GM23338 (cell line): ENCODE measurements at places on chromosomes 3 and 15. TPM values are rescaled to one million over a fixed set of nuclear protein-coding genes. Genes with fewer than 3 reads are reported as not detected.

- DNase-seq, result no peak
These were observed 27.6 kb upstream of the SRP14 start for GRCh38 chr15:40066589-40066988.

GRCh38 chr15:96342406-96343112 lies 12.1 kb downstream of the NR2F2 start:
- DNase-seq, result peak; percentile 44

- no peak for DNase-seq
These were observed 118.4 kb upstream of the TMC3 start for GRCh38 chr15:81492331-81492968.

DNA sequence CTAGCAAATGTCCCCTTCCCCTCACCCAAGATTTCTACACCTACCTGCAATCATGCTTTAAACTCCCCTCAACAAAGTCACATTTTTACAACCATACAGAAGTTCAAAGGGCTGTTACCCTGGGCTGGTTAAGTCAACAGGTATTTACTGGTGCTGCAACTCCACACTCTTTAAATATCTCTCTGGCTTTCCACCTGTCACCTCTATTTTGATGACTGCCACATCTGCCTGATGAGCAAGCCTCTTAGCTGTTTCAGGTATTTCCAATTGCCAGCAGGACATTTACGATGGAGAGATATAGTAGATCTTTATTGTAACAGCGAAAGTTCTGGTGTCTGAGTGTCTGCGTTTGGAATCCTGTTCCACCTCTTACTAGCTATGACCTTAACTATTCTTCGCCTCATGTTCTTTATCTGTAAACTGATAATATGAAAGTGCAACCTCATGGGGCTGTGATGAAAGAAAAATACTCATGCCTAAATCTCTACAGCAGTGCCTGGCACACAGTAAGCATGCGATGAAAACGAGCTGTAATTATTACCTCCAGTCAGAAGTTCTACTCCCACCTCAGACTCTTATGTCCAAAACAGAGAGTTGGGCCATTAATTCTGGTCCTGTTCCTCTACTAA lies 44.2 kb upstream of the TPM1 start:
- no peak for DNase-seq

GRCh38 chr3:157067114-157067513 lies 92.8 kb downstream of the CCNL1 start:
- DNase-seq, result no peak

The IFRD2 gene
- total RNA-seq, result 91.5 and 92.4 TPM in 2 replicates
